ENCODE measurements at places on chromosomes 3 and 15. TPM values are rescaled to one million over a fixed set of nuclear protein-coding genes. Genes with fewer than 3 reads are reported as not detected.
A peak's percentile ranks its signal among the peaks of the same experiment; 100 is the strongest.

Gene PLS1
- 6.2 TPM for total RNA-seq

Gene SYNM
- total RNA-seq = 0.55 TPM

Gene CPLX3
- total RNA-seq = 0.16 TPM

Gene GOLGA8K
- 0.89 TPM for total RNA-seq

Gene TMEM266
- not detected for total RNA-seq

Gene GOLGA8B
- total RNA-seq = 215 TPM

Gene KBTBD13
- not detected for total RNA-seq

DNA sequence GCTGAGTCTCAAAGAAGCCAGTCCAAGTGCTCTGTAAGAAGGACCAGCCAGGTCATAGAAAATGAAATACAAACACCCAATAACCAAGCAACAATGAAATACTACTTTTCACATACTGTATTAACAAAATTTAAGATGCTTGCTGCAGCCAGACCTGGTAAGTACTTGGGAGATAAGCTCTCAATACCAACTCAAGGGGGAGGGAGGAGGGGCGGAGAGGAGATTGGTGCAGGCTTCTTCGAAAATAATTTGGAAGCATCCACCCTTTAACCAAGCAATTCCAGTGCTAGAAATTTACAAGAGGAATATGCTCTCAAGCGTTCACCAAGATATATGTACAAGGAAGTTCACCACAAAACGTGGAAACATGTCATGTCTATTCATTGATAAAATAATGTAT is 7.6 kb upstream of the LRRC2 start:
- H3K4me1 ChIP-seq = peaks cover 2% of the 10 kb centered on the region
- no peak overlapping the region for H3K4me3 ChIP-seq
- H3K27me3 ChIP-seq = peaks cover 19% of the 10 kb centered on the region
- DNase-seq = no peak

- no peaks in the 10 kb centered on the region for H3K27me3 ChIP-seq
- H3K4me1 ChIP-seq = peaks cover 26% of the 10 kb centered on the region
- no peak for DNase-seq
- no peak overlapping the region for H3K4me3 ChIP-seq
- peaks cover 36% of the 10 kb centered on the region for H3K36me3 ChIP-seq
- no peak overlapping the region for H3K27ac ChIP-seq
These were observed 33.2 kb downstream of the PAK2 start for GRCh38 chr3:196772897-196773296.

- no peaks in the 10 kb centered on the region for H3K27me3 ChIP-seq
- DNase-seq = no peak
- H3K4me3 ChIP-seq = no peak overlapping the region
- no peaks in the 10 kb centered on the region for H3K4me1 ChIP-seq
- H3K27ac ChIP-seq = no peak overlapping the region
These were observed 69.3 kb upstream of the CBLB start for GRCh38 chr3:105938101-105938500.

- no peak for DNase-seq
- no peaks in the 10 kb centered on the region for H3K27me3 ChIP-seq
- H3K4me1 ChIP-seq = peaks cover 2% of the 10 kb centered on the region
- H3K36me3 ChIP-seq = no peaks in the 10 kb centered on the region
These were observed 167.5 kb downstream of the NR2F2 start for GRCh38 chr15:96497951-96498350.

DNA sequence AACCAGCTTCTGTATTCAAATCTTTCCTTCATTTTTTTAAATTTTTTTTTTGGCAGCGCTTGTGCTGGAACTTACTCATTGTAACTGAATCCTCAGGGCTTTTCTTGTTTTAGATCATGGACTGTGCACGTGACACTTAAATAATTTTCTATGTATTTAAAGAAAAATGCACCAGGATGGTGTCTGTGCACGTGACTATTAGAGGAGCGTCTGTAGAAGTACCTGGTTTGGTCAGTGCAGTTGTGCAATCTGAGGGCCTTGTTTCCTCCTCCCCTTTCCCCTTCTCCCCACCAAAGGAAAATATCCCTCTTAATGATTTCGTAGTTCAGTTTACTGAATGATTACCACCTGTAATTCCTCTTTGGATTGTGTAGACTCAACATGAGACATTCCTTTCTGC is 31.3 kb downstream of the EDEM1 start:
- H3K27me3 ChIP-seq = no peaks in the 10 kb centered on the region
- H3K36me3 ChIP-seq = peaks cover 54% of the 10 kb centered on the region
- peaks cover 4% of the 10 kb centered on the region for H3K4me1 ChIP-seq
- no peak overlapping the region for H3K4me3 ChIP-seq

GRCh38 chr15:34795267-34796081 is at the start of gene ACTC1:
ACTC1 (minus strand) TSS chr15:34795549; CDS start chr15:34794808, 741 bp downstream.
- no peak within 1 kb of the TSS for H3K4me3 ChIP-seq
- no peaks in the 10 kb centered on the region for H3K4me1 ChIP-seq
- peaks cover 60% of the 10 kb centered on the region for H3K27me3 ChIP-seq
- no peak within 1 kb of the TSS for H3K27ac ChIP-seq
- no peaks in the 10 kb centered on the region for H3K36me3 ChIP-seq

DNA sequence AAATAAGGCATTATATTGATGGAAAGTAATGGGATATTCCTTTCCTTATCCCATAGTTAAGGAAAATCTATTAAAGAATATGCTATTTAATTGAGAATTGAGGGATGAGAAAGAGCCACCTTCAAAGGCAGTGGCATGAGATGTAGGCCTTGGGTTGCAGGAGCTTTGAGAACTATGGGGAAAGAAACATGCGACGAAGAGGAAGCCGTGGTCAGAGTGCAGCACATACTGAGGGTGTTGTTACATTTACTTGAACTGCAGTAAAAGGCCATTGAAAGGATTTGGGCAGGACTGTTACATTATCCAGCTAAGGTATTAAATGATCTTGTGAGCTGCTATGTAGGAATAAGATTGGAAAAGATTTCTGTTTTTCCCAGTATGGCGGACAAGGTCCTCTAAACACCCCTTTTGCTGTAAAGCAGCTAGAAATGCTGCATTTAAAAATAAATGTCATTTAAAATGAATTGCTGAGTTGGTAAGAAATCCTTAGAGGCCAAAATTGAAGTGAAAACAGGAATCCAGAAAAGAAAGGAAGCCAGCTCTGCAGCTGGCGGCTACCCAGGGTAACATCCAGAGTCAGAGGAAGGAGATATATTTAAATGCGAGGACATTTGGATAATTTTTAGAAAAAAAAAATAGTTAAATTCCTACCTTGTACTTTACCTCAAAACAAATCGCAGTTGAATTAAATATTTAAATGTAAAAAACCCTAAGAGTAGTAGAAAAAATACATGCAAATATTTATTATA is 61.7 kb downstream of the IL1RAP start:
- peak overlapping the region; percentile 87 for H3K27ac ChIP-seq
- peaks cover 77% of the 10 kb centered on the region for H3K36me3 ChIP-seq
- no peak for DNase-seq
- peak overlapping the region; percentile 33 for H3K4me3 ChIP-seq

- H3K4me1 ChIP-seq = peaks cover 13% of the 10 kb centered on the region
- H3K27me3 ChIP-seq = no peaks in the 10 kb centered on the region
- H3K27ac ChIP-seq = no peak overlapping the region
- H3K36me3 ChIP-seq = no peaks in the 10 kb centered on the region
These were observed 13.0 kb downstream of the VIPR1 start for GRCh38 chr3:42515391-42515916.

DNA sequence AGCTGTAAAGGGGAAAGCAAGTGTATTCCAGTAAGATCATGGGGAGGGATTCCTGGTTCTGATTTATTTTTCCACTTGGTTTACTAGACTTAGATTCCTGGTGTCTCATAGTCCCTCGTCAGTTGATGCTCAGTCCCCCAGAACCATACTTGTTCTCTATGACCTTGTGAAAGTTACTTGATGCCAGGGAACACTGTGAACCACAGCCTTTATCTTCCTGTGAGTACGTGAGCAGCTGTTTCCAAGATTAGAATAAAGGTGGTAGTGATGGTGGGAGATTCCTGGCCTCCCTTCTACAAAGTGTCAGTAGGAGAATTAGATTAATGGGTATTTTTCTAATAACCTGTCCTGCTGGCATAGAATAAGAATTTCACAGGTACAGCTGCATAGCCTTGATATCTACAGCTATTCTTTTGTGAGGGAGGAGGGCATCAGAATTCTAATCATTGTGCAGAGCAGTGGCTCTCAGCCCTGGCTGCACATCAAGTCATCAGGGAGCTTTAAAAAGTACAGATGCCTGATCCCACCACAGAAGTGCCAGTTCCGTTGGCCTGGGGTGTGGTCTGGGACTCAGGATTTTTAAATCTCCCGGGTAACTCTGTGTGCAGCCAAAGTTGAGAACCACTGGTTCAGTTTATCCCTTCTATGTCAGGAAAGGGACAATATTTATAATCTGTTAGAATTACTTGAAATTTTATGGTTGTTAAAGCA is 20.0 kb downstream of the GPD1L start:
- no peak overlapping the region for H3K27ac ChIP-seq
- peaks cover 20% of the 10 kb centered on the region for H3K4me1 ChIP-seq
- H3K36me3 ChIP-seq = peaks cover 20% of the 10 kb centered on the region
- DNase-seq = no peak
- no peaks in the 10 kb centered on the region for H3K27me3 ChIP-seq
- H3K4me3 ChIP-seq = no peak overlapping the region

- H3K27me3 ChIP-seq = no peaks in the 10 kb centered on the region
- no peak for DNase-seq
- H3K4me3 ChIP-seq = no peak overlapping the region
- H3K4me1 ChIP-seq = no peaks in the 10 kb centered on the region
- H3K27ac ChIP-seq = no peak overlapping the region
These were observed 41.2 kb upstream of the ZNF385D start for GRCh38 chr3:21792176-21792575.

DNA sequence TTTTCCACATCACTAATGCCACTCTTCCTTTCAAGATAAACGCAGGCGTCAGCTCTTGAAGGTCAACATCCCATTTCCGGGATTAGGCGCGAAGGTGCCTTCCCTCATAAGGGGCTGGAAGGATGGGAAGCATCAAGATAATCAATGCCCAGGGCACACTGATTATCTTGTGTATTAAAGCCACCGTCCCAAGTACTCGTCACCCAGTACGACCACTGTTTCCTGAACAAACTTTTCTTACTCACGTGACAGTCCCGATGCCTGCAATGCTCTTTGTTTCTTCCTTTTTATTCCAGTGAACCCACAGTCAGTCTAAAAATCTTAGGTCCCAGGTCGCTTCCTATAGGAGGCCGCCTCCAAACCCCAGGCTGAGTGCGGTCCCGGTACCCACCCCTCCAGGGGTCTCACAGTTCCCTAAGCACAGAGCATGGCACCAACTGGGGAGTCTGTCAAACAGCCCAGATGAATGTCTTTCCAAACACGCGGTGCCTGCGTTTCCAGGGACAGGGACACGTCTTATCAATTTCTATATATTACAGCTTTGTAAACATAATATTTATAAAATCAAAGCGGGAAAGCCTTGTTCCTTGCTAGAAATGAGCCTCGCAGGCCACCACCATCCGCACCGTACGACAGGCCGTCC is 589 bp downstream of the ANAPC13 start:
- DNase-seq = no peak
- H3K4me1 ChIP-seq = peaks cover 37% of the 10 kb centered on the region
- peak overlapping the region; percentile 97 for H3K4me3 ChIP-seq
- no peaks in the 10 kb centered on the region for H3K27me3 ChIP-seq
- H3K36me3 ChIP-seq = peaks cover 37% of the 10 kb centered on the region
- peak overlapping the region; percentile 99 for H3K27ac ChIP-seq

DNA sequence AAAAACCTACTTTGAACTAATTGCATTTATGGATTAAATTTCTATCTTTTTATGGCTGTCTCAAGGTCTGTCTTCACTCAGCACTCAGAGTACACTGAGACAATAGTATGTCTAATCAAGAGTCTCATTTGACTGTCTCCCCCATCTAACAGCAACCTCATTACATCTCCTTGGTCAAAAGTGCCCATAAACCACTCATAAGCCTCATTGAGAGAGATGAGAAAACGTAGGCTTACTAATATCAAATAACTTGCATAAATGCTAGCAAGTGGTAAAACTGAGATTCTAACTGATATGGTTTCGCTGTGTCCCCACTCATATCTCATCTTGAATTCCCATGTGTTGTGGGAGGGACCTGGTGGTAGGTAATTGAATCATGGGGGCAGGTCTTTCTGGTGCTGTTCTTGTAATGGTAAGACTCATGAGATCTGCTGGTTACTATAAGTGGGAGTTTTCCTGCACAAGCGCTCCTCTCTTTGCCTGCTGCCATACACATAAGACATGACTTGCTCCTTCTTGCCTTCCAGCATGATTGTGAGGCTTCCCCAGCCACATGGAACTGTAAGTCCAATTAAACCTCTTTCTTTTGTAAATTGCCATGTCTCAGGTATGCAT is 113.9 kb downstream of the TFDP2 start:
- no peak overlapping the region for H3K27ac ChIP-seq
- H3K4me1 ChIP-seq = peaks cover 5% of the 10 kb centered on the region
- H3K36me3 ChIP-seq = no peaks in the 10 kb centered on the region
- DNase-seq = no peak
- no peak overlapping the region for H3K4me3 ChIP-seq

- DNase-seq = peak; percentile 2
- H3K27ac ChIP-seq = no peak overlapping the region
- H3K4me3 ChIP-seq = no peak overlapping the region
- H3K36me3 ChIP-seq = no peaks in the 10 kb centered on the region
- H3K4me1 ChIP-seq = no peaks in the 10 kb centered on the region
These were observed 16.1 kb downstream of the KLF15 start for GRCh38 chr3:126340943-126341754.

- no peak overlapping the region for H3K27ac ChIP-seq
- no peak overlapping the region for H3K4me3 ChIP-seq
- DNase-seq = no peak
- H3K4me1 ChIP-seq = peaks cover 2% of the 10 kb centered on the region
These were observed 393.1 kb downstream of the LPP start for GRCh38 chr3:188546835-188547670.

DNA sequence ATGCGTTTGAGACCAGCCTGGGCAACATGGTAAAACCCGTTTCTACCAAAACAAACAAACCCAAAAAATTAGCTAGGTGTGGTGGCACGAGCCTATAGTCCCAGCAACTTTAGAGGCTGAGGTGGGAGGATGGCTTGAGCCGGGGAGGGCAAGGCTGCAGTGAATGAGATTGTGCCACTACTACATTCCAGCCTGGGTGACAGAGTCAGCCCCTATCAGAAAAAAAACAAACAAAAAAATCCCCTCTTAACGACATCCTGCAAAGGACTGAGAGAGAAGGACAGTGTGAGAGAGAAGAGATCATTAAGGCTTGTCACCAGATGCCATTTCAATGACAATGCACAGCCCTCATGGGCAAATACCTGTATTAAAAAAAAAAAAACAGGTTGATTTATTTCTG is 266.7 kb upstream of the ATP10A start:
- H3K4me1 ChIP-seq = no peaks in the 10 kb centered on the region
- H3K27me3 ChIP-seq = no peaks in the 10 kb centered on the region
- no peak overlapping the region for H3K27ac ChIP-seq

- H3K4me1 ChIP-seq = peaks cover 9% of the 10 kb centered on the region
- no peak overlapping the region for H3K4me3 ChIP-seq
- no peak overlapping the region for H3K27ac ChIP-seq
- peaks cover 60% of the 10 kb centered on the region for H3K36me3 ChIP-seq
- DNase-seq = no peak
- no peaks in the 10 kb centered on the region for H3K27me3 ChIP-seq
These were observed 83.4 kb downstream of the RBPMS2 start for GRCh38 chr15:64691896-64692565.

- no peak for DNase-seq
- H3K36me3 ChIP-seq = peaks cover 36% of the 10 kb centered on the region
- peaks cover 48% of the 10 kb centered on the region for H3K4me1 ChIP-seq
- no peak overlapping the region for H3K4me3 ChIP-seq
These were observed 120.4 kb downstream of the LPP start for GRCh38 chr3:188274249-188274915.

All from activated T-helper 2 cell treated with anti-CD3 and anti-CD28 coated beads, Interferon-gamma antibody, Interleukin-2, Interleukin-4, amounts not matched to agents 10 μg/mL and 5 μg/mL and 100 μg/mL, durations not matched to agents 14 hours and 24 hours and 36 hours (primary cell).